Stimulated activated CD4-positive, alpha-beta T cell treated with anti-CD3 and anti-CD28 coated beads, Interleukin-1b, Interleukin-23, amount 100 ng/mL, for 48 hours (primary cell): ENCODE measurements at places on chromosomes 12 and 14.

- DNase-seq: no peak
These were observed 126.6 kb downstream of the ADAMTS20 start for GRCh38 chr12:43425361-43425760.

GRCh38 chr14:20973501-20973900 lies 16.3 kb upstream of the METTL17 start:
- no peak for DNase-seq

GRCh38 chr12:49282302-49282701 lies 12.6 kb upstream of the PRPH start:
- no peak for DNase-seq

- DNase-seq: no peak
These were observed 75.4 kb downstream of the WDR20 start for GRCh38 chr14:102215071-102215470.

DNA sequence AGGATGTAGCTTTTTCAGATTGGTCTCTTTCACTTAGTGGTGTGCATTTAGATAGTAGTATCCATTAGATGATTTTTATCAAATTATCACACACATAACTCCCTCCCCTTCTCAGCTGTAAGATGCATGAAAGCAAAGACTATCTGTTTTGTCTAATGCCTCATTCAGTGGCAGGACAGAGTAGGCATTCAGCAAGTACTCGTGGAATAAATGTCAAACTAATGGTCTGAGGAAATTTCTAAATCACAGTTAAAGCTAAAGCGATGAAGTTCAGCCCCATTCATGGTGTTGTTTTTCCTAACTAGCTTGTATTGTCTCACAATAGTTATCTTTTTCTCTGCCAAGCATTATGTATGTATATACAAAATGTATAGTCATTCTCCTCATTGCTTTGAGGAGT lies 16.1 kb downstream of the CCNK start:
- DNase-seq: no peak

DNA sequence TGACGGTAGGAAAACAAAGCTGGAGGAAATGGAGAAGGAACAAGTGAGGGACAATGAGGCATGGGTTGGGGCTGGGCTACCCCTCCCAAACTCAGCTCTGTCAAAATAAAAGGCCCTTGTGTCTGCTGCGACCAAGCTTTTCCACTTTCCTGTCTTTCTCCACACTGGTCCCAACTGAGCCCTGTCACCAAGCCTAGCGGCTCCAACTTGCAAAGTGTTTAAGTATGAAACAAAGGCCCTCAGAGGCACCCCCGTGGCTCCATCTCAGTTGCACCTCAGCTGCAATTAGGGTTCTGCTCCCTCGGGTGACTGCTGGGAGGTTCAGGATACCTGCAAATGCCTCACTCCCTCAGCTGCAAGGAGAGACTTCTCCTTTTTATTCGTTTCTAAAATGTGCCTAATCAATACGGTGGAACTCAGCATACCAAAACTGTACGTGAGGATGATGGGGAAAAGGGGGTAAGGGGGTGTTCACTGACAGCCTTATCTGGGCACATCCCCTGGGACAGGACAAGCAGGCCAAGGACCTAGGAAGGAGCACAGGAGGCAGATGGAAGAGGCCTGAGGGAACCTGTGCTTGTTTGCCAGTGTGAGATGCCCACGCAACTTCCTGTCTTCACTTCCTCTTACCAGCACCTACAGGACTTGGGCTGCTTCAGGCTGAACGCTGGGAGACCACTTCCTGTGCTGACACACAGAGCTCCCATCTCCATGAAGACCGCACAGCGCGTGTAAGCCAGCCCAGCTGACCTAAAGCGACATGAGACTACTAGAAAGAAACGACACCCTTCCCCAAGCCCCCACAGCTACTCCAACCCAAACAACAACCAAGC lies 8.9 kb downstream of the VAMP1 start:
- DNase-seq: peak; percentile 88

- DNase-seq: no peak
These were observed 42.8 kb upstream of the CORO1C start for GRCh38 chr12:108773798-108774788.

- no peak for DNase-seq
These were observed 78.8 kb downstream of the DNAH10 start for GRCh38 chr12:123840765-123841425.

GRCh38 chr12:67624355-67624754 lies 24.2 kb upstream of the DYRK2 start:
- DNase-seq: no peak

DNA sequence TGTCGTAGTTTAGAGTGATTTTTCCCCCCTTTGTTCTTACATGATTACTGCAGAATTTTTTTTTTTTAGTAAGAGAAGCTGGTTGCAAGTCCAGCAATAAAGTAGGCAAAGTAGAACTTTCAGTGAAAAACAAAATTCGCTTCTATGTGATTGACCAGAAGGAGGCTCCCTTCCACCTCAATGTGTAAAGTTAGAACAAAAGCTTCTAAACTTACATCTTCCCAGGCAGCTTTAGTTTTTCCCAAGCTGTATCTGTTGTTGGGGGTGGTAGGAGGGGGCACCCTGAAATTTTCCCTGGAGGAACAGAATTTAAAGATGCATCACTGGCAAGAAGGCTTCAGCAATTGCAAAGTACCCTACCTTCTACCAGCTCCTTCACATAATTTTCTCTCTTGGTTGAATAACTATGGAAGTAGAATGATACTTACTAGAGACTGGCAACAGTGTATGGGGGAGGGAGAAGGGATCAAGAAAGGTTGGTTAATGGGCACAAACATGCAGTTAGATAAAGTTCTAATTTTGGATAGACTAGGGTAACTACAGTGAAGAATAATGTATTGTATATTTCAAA lies 87.3 kb upstream of the E2F7 start:
- DNase-seq: no peak

DNA sequence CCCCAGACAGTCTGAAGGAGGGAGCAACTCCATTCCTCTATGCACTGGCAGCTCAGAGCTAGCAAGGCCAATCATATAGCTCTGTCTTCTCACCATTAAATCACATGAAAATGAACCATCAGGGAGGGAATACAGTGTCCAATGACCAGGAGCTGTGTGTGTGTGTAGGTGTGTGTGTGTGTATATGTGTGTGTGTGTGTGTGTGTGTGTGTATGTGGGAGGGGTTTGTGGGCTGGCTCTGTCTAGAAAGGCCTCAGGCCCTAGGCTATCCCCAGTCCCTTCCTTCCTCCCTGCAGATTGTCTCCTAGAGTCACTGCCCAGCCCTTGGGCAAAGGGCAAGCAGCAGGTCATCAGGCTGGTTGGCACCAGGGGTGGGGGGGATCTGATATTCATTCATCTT lies 5.7 kb upstream of the SUSD6 start:
- DNase-seq: no peak

DNA sequence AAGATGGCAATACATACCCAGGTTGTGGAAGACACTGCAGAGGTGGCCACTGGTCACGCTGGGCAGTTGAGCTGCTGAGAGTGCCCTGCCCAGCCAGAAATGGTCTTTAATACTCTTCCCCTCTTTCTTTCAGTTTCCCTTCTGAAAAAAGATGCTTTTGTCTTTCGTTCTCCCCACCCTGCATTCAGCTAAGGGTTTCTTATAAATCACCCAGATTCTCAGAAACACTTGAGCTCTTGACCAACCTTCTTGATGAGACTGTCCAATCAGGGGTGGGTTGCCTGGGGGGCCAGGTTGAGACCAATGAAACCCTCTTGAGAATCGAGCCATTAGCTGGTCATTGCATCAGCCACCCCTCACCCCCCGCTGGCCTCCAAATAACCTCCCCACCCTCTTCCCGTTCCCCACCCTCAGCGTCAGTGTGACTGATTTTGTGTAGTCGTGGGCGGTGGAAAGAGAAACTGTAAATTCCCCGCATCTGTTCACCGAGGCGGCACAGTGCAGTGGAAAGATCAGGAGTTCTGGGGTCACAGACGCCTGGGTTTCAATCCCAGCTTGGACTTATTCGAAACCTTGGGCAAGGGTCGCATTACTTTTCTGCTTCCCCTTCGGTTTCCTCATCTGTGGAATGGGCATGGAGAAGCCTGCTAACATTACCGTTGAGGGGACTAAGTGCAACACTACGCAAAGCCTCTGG lies 52.3 kb downstream of the SLC25A47 start:
- peak; percentile 92 for DNase-seq

- DNase-seq: no peak
These were observed 25.3 kb downstream of the DDHD1 start for GRCh38 chr14:53127832-53128231.

DNA sequence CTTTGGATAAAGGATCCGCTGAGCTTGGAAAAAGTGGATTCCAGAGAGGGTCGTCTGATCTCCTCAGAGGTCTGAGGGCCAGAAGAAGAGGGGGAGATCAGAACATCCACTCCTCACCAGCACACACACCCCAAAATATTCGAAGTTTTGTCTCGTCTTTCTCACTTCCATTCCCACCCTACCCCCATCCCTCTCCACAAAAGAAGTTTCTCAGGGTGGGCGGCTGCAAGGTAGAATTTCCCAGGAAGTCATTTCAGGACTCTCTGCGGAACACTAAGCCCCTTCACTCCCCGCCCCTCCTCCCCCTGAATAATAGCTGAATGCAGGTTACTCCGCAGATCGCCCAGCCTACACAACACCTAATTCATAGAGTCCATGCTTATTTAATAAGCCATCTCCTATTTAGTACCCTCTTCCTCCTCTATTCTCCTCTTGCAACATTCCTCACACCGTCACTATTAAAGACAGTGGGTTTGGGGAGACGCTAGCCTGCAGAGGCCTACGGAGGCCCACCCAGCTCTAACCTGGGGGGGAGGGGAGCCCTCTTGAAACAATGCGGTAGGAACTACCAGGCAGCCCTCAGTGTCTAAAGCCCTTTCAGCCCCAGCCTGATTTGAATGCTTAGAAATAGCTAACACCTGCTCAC lies 649 bp upstream of the SALL2 start:
- no peak for DNase-seq

DNA sequence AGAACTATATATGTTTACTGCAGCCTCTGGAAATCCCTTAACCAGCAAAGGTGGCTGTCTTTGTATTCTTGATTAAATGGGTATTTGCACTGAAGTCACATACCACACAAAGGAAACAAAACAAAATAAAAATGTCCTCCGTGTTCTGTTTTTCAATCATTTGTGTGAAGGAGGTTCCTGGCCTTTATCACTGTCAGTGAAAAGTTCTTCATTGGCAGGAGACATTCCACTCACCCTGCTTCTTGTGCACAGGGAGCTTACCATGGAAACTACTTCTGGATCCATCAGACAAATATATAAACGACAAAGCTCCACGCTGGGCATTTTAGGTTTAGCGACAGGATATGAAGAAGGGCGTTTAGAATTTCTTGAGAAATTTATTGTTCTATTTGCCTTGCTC lies 5.7 kb upstream of the NKX2-8 start:
- no peak for DNase-seq

DNA sequence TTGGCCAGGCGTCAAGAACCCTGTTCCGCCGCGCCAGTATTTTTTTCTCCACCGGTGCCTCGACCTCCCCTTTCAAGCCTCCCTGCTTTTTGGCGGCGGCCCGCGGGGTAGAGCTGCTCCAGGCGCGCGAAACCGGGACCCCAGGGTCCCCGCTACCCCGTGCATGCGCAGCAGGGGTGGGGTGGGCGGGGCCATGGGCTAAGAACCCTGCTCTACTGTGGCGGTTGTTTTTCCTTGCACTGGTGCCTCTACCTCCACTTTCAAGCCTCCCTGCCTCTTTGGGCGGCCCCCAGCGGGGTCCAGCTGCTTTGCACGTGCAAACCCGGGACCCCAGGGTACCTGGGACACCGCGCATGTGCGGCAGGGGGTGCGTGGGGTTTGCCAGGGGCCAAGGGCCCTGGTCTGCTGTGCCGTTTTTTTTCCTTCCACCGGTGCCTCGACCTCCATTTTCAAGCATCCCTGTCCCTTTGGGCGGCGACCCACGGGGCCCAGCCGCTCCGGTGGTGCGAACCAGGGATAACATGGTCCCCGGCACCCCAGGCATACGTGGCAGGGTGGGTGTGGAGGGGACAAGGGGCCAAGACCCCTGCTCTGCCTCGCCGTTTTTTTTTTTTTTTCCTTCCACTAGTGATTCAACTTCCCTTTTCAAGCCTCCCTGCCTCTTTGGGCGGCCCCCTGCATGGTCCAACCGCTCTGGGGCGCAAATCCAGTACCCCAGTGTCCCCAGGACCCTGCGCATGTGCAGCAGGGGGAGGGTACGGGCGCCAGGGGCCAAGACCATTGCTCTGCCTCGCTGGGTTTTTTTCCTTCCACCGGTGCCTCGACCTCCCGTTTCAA lies 326.8 kb downstream of the ALG10 start:
- DNase-seq: no peak

DNA sequence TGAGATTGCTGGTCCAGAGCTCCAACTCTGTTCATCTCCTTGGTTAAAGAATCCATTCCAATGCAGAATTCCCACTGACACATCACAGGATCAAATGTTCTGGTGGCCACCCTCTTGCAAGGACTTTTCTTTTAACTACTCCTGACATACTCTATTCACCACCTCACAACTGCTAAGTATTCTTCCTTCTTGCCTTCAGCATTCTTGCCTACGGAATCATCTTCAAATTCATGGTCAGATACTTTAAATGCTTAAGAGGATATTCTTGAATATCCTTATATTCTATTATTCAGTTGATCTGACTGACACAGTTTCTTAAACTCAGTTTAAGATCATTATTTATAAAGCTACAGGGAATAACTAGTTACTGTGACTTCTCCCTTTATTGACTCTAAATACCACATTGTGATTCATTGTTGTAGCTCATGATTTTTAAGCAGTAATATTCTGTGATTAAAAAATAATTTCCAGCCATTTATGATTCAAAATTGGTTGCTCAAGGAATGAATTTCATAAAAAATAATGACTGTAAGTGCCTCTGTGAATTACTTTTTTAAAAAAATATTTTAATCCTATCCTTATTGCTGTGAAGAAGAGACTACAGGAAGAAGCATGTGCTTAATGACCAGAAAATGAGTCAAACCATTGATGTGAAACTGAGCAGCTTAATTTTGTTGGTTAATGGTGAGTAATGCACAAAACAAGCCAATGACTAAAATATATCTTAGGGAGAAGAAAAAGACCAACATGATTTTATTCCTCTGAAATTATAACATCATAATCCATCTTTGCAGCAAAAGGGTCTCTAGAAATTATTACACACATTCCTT lies 207.1 kb downstream of the PIK3C2G start:
- DNase-seq: no peak

GRCh38 chr14:88986146-88986841 lies 161.8 kb downstream of the TTC8 start:
- no peak for DNase-seq

GRCh38 chr12:95201056-95201670 lies 16.1 kb downstream of the FGD6 start:
- no peak for DNase-seq

GRCh38 chr14:55285048-55285652 lies 13.9 kb downstream of the FBXO34 start:
- DNase-seq: no peak

- DNase-seq: peak; percentile 72
These were observed 40.0 kb upstream of the PNMA1 start for GRCh38 chr14:73753887-73754795.

GRCh38 chr12:42124764-42125387 lies 19.8 kb downstream of the GXYLT1 start:
- DNase-seq: no peak

- DNase-seq: no peak
These were observed 217.7 kb upstream of the DCN start for GRCh38 chr12:91400271-91400670.

GRCh38 chr14:33880330-33880729 lies 70.5 kb downstream of the EGLN3 start:
- no peak for DNase-seq

- no peak for DNase-seq
These were observed 4.1 kb downstream of the CACNA2D4 start for GRCh38 chr12:1914114-1914911.

GRCh38 chr12:79203058-79203647 lies 338.6 kb downstream of the SYT1 start:
- no peak for DNase-seq
